ENCODE measurements at places on chromosomes 4 and X.

- peak; percentile 90 for DNase-seq
Measured at GRCh38 chr4:56728512-56728911, 47.4 kb upstream of the HOPX start.

DNA sequence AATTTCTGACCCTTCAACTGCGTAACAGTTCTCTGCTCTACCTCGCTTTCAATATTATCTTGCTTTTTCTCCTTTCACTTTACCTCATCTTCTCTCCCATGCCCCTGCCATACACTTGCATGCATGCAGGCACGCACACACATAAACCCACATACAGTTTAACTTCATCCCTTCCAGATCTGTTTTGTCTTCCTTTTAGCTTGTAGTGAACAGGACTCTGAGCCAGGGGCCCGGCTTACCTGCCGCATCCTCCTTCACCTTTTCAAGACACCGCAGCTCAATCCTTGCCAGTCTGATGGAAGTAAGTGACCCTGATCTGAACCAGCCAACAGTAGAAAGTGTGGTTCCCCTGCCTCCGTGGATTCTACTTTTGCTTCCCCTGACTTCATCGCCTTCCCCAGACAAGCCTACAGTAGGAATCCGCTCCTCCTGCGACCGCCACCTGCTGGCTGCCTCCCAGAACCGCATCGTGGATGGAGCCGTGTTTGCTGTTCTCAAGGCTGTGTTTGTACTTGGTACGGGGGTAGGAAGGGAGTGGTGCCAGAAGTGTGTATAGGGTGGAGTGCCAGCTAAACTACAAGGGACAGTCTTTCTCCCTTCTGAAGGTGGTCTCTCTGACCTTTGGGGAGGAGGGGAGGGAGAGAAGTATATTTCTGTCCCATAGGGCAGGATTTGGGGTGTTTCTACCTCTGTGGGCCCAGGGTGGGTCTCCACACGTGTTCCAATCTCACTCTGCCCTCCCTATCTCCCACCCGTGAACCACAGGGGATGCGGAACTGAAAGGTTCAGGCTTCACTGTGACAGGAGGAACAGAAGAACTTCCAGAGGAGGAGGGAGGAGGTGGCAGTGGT is 10.7 kb downstream of the MED12 start:
- DNase-seq = peak; percentile 16

DNA sequence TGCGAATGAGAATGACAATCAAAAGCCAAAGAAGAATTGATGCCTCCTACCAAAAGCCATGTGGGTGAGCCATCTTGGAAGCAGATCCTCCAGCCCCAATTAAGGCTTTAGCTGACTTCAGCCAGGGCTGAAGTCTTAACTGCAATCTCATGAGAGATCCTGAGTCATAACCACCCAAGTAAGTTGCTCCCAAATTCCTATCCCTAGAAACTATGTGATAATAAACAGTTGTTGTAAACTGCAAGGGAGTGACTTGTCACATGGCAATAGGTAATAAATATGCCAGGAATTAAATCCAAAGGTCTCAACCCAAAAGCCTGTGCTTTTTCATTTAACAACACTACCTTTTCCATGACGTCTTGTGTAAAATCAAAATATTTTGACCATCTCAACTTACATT is 154.2 kb upstream of the TBL1X start:
- DNase-seq = peak; percentile 48

DNA sequence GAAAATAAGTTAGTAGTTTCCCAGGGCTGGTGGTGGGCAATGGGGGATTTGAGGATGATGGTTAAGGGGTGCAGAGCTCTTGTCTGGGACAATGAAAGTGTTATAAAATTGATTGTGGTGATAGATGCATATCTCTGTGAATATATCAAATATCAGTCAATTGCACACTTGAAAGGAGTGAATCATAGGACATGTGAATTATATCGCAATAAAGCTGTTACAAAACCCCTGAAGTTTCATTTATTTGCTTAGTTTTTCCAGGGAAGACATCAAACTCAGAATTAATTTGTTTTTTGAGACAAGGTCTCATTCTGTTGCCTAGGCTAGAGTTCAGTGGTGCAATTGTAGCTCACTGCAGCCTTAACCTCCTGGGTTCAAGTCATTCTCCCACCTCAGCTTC is 17.9 kb upstream of the YIPF6 start:
- no peak for DNase-seq

DNA sequence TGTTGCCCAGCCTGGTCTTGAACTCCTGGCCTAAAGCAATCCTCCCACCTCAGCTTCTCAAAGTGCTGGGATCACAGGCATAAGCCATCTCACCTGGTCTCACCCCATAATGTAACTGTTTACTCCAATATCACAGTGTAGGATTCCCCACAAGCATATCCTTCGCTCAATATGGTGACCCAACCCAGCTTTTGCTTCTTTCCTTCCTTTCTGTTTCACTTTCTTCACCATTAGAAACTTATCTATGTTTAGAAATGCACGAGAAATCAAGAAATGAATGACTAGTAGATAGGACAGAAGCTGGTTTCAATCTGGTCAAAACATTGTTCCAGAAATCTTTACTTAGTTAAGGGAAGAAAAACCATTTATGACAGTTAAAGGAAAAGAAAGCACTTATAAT is 18.9 kb downstream of the TSPAN5 start:
- DNase-seq = no peak

- DNase-seq = peak; percentile 97
Measured at GRCh38 chr4:27366104-27366823, 505.6 kb downstream of the STIM2 start.

- no peak for DNase-seq
Measured at GRCh38 chr4:112332398-112332797, 35.2 kb downstream of the ALPK1 start.

GRCh38 chrX:133089411-133089810 is 7.5 kb downstream of the USP26 start:
- DNase-seq = no peak

- DNase-seq = no peak
Measured at GRCh38 chr4:36046026-36046425, 198.3 kb downstream of the ARAP2 start.

DNA sequence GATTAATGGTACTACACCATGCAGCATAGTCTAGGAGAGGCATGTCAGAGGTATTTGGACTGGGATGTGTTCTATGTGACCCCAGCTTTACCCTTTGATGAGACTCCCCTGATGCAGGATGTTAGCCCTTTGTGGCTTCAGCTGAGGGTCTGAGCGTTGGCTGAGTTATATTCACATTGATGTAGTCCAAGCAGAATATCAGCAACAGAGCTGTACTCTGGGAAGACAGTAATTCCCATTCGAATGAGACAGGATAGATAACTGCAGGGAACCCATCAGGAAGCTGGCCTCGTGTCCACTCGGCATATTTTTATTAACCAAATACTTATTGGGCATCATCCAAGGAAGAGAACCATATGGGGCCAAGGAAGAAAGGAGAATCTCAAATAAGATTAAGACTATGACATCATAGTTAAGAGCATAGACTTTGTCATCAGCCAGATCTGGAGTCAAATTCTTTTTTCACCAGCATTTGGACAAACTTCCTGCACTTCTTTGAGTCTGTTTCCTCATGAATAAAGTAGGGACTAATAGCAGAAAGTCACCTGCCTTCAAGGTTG is 198.1 kb downstream of the SOWAHB start:
- peak; percentile 42 for DNase-seq

- DNase-seq = no peak
Measured at GRCh38 chr4:69831646-69832325, 28.2 kb downstream of the SULT1E1 start.

DNA sequence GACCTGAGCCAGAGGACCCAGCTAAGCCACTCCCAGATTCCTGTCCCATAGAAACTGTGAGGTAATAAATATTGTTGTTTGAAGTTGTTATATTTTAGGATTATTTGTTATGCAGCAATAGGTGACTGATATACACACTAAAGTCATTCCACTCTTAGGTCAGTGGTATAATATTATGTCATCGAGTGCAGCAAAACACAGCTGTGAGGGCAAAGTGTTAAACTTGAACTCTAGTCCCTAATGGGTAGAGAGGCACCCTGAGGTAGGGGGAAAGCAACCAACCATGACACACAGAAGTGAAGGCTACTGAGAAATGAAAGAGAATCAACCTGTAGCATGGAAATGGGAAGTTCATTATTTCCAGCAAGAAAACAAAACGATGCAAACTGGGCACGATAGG is 66.6 kb downstream of the ATXN3L start:
- no peak for DNase-seq

DNA sequence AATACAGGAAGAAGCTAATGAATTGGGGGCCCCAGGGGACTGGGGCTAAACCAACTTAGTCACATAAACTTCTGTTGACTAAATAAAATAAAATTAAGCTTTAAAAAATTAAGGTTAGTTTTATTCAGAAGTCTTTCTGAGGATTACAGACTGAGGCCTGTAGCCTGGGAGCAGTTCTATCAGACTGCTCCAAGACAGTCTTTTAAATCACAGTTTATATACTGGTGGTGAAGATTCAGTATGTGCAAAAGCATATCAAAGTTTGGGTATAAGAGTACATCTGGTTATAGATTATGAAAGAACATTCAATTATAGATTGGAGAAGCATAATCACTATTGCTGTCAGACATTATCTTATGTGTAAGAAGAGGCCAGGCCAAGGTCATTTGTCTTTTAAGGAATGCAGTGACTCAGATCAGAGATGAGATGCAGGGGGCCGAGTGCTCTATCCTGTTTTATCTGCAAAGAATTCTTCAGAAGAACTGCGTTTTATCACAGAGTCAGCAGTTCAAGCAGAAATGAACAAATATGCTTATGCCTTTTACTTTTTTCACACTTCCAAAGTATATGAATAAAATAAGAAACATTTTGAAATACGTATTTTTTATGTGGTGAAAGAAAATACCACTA is 109.4 kb downstream of the PDHA2 start:
- peak; percentile 20 for DNase-seq

DNA sequence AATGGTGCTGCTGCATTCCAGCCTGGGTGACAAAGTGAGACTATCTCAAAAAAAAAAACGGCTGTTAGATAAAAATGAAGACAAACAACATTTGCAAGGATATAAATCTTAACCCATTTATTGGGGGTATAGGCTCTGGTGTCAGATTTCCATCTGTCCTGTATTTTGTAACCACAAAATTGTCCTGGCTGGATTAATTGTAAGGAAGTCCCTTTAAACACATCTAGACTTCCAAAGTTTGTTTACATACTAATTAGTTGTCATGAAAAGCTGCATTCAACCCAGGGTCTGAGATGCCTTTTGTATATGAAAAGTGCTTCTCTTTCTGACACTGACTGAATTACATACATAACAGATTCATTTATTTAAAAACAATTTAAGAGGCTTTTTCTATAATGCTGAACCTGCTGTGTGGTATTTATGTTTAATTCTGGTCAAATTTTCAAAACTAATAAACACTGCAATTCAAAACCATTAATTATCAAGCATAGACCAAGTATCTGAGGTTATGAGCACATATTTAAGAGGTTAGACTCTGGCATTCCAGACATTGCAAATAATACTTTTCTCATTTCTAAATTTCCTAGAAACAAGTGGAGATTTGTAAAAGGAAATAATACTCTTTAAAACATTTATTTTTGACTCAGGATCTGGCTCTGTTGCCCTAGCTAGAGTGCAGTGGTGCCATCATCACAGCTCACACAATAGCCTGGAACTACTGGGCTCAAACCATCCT is 17.5 kb upstream of the UGDH start:
- peak; percentile 60 for DNase-seq

DNA sequence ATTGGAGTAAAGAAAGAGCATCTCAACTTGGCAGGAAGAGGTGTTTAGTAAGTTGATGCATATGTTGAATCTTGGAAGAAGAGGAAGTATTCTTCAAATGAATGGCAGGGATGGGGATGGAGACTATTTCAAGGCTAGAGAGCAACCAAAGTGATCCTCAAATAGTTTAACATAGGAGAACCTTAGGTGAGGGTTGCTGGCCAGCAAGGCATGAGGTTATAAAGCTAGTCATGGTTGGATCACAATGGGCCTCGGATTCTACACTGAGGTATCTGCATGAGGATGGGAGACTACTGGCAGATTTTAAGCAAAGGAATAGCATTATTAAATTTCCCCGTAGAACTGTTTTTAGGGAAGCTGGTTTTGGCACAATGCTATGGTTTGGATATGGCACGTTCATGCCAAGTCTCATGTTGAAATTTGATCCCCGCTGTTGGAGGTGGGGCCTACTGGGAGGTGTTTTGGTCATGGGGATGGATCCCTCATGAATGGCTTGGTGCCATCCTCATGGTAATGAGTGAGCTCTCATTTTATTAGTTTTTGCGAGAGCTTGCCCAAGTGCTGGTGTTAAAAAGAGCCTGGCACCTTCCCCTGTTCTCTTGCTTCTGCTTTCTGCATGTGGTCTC is 41.9 kb upstream of the ETNPPL start:
- DNase-seq = no peak

DNA sequence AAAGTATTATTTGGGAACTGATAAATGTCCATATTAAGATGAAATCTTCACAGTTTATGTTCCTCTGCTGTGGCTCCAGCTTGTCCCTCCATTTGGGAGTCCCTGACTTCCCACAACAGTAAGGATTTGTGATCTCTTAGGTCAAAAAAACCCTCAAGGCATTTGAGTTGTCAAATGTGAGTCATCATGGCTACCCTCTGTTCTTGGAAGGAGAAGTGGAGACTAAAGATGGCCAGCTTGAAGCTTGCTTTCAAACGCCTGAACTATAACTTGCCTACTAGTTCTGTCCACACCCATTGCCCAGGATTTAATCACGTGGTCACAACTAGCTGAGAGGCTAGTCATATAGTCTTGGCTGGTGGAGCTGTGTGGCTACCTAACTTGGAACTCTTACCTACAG is 107.8 kb downstream of the CCNG2 start:
- no peak for DNase-seq

DNA sequence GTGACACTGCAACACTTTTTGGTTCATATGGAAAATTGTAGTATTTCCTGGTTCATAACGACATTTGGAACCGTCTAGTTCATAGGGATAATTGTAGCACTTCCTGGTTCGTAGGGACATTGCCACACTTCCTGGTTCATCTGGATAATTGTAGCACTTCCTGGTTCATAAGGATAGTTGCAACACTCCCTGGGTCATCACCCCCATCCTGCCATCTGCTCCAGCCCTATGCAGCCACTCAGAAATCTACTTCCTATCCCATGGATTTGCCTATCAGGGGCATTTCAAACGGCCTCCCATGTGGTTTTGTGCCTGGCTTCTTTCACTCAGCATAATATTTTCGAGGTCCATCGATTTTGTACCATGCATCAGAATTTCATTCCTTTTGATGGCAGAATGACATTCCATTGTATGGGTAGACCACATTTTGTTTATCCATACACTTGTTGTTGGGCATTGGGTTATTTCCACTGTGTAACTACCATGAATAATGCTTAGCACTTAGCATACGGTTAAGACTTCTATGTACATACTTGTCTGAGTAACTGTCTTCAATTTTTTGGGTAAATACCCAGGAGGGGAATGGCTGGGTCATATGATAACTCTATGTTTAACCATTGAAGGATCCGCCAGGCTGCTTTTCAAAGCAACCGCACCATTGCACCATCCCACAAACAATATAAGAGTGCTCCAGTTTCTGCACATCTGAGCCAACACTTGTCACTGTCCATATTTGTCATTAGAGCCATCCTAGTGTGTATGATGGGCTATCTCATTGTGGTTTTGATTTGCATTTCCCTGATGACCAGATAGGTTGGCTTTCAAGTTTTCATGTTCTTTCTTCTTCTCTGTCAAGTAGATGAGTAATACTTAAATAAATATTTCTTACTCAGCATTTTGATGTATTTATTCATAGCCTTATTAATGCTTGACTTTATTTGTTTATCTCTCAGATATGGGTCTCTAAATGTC is 58.3 kb upstream of the CD99 start:
- DNase-seq = peak; percentile 16
